Lower leg skin (tissue), 4 donors: ENCODE measurements at places on chromosomes 3 and 15. TPM values are rescaled to one million over a fixed set of nuclear protein-coding genes. Genes with fewer than 3 reads are reported as not detected.

EIF4G1 gene
- 438 TPM for total RNA-seq

AQP9 gene
- total RNA-seq, result 44.8 TPM

HPS3 gene
- total RNA-seq, result 8.4 TPM

- no peak for DNase-seq
These were observed 239.3 kb downstream of the IL5RA start for GRCh38 chr3:2870724-2871333.

- no peak for DNase-seq
These were observed 52.4 kb downstream of the PRKCI start for GRCh38 chr3:170274641-170275040.

DNA sequence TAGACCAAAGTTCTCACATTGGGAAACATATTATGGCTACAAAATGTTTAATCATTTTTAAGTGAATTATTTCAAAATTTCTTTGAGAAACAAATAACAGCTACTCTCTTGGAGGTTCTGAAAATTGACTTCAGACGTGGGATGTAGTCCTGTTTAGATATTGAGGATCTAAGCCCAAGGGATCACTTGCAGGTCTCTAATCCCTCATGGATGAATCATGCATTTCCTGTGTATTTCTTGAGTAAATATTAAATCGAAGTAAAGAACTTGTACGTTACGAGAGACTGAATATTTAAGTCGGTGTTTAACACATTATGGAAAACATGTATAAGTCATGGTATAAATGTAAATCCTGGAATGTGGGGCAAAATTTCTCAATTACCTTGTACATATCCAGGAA is 119.8 kb downstream of the EPHA3 start:
- DNase-seq, result no peak

- no peak for DNase-seq
These were observed 64.2 kb upstream of the FOXP1 start for GRCh38 chr3:71647751-71648150.

DNA sequence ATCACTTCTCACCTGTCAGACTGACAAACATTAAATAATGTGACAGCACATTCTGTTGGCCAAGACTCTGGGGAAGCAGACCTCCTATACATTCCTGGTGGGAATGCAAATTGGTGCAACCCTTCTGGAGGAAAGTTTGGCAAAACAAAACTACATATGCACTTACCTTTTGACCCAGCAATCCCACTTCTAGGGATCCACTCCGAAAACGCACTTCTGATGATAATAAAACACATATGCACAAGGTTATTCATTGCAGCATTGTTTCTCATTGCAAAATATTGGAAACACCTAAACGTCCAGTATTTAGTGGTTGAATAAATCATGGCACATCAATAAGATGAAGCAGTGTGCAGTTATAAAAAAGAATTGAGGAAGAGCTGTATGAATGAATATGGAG is 145.5 kb upstream of the ABHD17C start:
- DNase-seq, result no peak

GRCh38 chr15:64681424-64682024 is 93.9 kb downstream of the RBPMS2 start:
- peak; percentile 80 for DNase-seq

- no peak for DNase-seq
These were observed 58.9 kb upstream of the ZNF280D start for GRCh38 chr15:56792211-56792610.

DNA sequence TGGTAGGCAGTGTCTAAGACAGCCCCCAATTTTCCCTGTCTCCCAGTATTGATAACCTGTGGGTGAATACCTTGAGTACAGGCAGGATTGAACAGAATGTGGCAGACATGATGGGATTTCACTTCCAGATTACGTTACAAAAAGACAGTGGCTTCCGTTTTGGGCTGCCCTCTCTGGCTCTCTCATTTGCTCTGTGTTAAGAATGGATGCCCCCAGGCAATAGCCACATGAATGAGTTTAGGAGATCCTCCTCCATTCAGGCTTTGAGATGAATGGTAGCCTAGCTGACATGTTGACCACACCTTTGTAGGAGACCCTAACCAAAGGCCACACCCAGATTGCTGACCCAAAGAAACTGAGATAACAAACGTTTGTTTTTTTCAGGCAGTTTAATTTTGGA is 34.3 kb downstream of the UBXN7 start:
- no peak for DNase-seq
